ENCODE measurements at places on chromosomes 7 and 10.

GRCh38 chr10:124179308-124180043 is 86.1 kb upstream of the CHST15 start:
- DNase-seq = no peak

DNA sequence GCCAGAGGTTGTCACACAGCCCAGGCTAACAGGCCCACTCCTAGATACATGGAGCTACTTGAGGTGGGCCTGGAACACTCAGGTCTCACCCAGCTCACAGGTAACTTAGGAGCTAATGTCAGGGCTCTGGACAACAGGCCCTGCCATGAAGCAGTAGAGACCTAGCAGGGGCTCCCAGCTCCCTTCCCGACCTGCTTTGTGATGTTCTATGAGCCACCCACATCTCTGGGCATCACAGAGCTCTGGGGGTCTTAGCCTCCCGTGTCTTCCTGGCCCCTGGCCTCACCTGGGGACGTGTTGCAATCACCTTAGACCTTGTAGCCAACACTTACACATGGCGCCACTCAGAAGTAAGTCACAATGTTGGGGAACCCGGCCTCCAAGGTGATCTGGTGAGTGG is 12.4 kb downstream of the WDFY4 start:
- DNase-seq = no peak

DNA sequence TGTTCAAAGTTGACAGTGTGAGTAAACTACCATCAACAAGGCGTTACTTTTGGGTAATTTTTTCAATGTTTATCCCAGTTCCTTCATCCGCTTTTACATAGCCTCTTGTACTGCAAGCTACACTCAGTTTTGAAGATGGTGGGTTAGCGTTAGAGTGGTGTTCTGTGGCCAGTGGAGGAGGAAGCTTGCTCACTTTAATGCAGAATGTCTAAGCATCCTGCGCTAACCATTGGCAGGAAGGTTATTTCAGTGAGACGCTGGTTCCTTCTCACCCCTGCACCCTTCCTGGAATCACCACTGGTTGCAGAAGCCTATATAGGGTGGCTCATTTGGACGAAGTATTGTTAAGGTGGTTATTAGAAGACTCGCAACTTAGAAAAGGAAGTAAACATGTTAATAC is 159.1 kb downstream of the CELF2 start:
- DNase-seq = no peak

DNA sequence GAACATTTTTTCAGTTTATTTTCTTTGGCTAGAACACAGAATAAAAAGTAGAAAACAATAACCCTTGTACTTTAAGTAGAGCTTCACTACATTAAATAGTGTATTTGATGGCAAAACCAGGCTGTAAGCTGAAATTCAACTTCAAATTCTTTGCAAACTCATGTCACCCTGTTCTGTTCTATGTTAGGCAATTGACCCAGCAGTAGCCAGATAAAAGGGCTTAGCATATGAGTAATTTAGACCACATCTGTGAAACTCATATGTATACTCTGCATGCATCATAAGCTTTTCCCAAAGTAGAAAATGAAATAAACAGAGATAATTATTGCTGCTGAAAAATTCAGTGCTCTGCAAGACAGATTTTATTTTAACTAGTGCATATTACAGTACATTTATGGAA is 150.2 kb downstream of the GNAI1 start:
- no peak for DNase-seq

DNA sequence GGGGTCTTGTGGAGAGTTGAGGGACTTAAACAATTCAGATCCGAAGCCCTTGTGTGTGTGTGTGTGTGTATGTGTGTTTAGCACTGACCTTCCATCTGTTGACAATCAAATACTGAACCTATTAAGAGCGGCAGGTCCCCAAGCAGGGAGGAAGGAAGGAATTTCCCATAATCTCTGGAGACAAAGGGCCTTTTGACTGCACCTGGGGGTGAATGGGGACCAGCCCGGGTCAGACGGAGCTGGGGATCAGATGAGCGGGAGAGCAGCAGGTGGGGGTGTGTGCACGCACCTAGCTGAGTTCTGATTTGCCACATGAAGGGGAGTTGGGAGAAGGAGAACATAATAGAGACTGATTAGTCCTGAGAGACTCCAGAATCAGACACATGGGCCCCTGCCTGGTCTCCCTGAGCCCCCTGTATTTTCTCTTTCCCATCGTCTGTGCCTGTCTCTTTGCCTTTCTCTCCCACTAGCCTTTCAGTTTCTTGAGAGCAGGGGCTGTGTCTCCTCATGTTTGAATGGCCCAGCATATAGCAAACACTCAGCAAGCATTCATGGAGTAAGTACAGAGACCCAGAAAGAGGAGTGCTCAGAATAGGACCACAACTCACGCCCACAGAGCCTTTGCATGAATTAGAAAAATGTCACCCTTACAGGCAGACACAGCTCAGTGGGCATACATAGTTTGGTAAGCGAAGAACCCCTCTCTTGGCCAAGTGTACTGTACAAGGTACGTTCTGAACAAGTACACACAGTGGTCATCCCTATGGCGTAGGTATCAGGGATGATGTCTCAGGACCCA is 288.3 kb upstream of the HABP2 start:
- no peak for DNase-seq

GRCh38 chr7:66950311-66950710 is 29.3 kb downstream of the TMEM248 start:
- no peak for DNase-seq

DNA sequence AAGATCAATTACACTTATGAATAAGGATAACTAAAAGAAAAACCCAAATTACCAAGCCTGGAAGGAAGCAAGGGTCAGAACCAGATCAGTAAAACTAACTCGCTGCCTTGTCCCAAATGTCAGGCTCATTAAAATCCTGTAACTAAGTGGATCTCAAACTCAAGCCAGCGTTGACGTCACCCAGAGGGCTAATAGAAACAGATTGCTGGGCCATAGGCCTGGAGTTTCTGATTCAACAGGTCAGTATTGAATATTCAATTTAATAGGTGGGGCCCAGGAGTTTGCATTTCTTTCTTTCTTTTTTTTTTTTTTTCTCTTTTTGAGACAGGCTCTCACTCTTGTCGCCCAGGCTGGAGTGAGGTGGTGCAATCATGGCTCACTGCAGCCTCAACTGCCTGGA is 397.0 kb downstream of the CALN1 start:
- DNase-seq = no peak

Measured in activated CD4-positive, alpha-beta T cell treated with anti-CD3 and anti-CD28 coated beads, Interleukin-2, amount 50 U/mL, for 48 hours (primary cell).